ENCODE measurements at places on chromosomes 2 and 18. TPM values are rescaled to one million over a fixed set of nuclear protein-coding genes. Genes with fewer than 3 reads are reported as not detected.

- DNase-seq = no peak
Observed at GRCh38 chr2:96535331-96535730, 1.2 kb upstream of the ARID5A start.

DNA sequence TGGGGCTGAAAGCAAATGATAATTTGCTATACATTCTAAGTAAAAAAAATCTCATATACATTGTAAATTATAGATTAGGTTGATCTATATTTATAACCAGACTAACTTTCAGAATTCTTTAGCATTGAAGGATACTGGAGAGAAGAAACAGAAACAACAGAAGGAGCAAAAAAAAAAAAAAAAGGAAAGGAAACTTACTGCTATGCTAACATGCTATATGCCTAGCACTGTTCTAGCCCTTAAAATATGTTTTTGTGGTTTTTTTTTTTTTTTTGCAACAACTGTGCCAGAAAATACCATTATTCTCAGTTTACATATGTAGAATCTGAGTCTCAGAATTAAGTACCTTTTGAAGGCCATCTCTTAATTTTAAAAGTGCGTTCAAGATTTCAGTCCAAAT lies 204.9 kb upstream of the MC4R start:
- DNase-seq = no peak

DNA sequence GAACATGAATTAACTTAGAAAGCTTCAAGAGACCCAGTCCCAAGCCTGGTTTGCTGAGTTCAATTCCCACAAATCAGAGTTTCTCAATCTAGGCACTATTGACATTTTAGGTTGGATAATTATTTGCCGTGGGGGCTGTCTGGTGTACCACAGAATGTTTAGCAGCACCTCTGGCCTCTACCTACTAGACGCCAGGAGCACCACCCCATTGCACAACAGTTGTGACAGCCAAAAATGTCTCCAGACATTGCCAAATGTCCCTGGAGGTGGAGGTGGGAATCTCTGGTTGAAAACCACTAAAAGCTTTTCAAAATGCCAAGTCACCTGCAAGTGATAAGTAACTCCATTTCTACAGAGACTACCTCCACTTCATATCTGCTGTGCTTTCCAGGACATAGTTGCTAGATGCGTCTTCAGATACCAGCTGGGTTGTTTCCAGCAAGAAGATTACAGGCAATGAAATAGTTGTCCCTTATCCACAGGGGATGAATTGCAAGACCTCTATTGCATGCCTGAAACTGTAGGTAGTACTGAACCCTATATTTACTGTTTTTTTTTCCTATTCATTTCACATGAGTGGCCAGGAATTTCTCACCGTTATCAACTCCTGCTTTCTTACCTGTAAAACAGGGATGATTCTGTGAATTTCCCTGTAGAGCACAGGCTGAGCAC lies 554.3 kb downstream of the ZEB2 start:
- no peak for DNase-seq

DNA sequence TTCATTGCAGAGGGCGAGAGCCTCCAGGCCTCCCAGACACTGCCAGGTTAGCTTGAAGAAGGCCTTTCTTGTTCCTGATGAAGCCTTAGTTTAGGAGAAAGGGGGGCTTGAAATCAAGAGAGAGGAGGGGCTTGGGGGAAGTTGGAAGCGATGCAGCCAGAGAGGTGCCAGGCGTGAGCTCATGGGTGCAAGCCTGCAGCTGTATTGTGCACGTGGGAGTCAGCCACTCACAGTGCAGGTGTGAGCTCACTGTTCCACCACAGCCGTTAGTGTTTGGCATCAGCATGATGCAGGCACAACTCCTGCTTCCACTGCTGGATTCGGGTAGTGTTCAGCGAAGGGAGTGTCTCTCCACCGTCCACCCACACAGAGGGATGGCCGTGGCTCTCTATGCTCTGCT lies 68.4 kb upstream of the ALPP start:
- DNase-seq = peak; percentile 61

- no peak for DNase-seq
Observed at GRCh38 chr2:85596026-85596333, 435 bp downstream of the RNF181 start.

- DNase-seq = peak; percentile 89
Observed at GRCh38 chr2:11477994-11478393, 12.0 kb upstream of the E2F6 start.

DUSP28 gene
- total RNA-seq = 10.0 TPM

PAX8 gene
- total RNA-seq = 2.1 TPM
